ENCODE measurements at places on chromosomes 5 and 9.

- DNase-seq, result no peak
Measured at GRCh38 chr9:76896035-76896434, 9.9 kb downstream of the PRUNE2 start.

- DNase-seq, result no peak
Measured at GRCh38 chr9:135890190-135891026, 16.9 kb downstream of the CAMSAP1 start.

GRCh38 chr9:134716067-134716466, 74.5 kb downstream of the COL5A1 start:
- DNase-seq, result no peak

- DNase-seq, result no peak
Measured at GRCh38 chr5:45847877-45848276, 151.7 kb upstream of the HCN1 start.

- DNase-seq, result no peak
Measured at GRCh38 chr5:39605588-39606575, 181.1 kb upstream of the DAB2 start.

DNA sequence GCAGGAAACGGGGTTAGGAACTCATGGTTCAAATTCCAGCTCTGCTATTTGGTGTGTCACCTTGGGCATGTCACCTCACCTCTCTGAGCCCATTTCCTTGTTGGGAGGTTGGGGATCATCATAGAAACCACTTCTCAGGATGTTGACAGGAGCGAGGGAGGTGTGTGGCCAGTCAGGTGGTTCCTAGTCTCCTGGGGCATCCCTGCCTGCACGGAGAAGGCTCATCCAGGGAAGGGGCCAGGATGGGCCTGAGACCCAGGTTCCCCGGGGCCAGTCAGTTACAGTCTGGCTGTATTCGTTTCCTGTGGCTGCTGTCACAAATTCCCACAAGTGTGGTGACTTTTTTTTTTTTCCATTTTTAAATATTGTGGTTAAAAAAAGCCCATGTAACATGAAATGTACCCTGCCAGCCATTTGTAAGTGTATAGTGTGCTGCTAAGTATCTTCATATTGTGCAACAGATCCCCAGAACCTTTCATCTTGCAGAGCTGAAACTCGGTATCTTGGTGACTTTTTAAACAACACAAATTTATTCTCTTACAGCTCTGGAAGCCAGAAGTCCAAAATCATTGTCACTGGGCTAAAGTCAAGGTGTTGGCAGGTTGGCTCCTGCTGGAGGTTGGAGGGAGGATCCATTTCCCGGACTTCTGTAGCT, 78.7 kb upstream of the UNC5A start:
- DNase-seq, result no peak

GRCh38 chr5:159668556-159668955, 247.7 kb upstream of the ADRA1B start:
- no peak for DNase-seq

DNA sequence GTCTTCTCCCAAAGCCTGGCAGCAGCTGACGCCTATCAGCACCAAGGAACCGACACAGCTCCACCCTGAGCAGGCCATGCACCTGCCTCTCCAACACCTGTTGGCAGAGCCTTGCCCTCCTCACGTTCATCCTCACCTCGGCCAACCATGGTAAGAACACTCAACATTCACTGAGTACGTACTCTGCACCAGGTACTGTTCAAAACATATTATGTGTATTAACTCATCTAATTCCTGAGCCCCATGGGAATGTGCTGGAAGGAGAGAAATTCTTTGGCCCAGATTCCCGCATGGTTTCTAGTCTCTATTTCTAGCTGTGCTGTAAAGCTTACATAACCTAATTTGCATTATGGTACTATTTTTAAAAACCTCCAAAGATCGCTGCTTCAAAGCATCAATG, 86.1 kb downstream of the GPR21 start:
- DNase-seq, result no peak

DNA sequence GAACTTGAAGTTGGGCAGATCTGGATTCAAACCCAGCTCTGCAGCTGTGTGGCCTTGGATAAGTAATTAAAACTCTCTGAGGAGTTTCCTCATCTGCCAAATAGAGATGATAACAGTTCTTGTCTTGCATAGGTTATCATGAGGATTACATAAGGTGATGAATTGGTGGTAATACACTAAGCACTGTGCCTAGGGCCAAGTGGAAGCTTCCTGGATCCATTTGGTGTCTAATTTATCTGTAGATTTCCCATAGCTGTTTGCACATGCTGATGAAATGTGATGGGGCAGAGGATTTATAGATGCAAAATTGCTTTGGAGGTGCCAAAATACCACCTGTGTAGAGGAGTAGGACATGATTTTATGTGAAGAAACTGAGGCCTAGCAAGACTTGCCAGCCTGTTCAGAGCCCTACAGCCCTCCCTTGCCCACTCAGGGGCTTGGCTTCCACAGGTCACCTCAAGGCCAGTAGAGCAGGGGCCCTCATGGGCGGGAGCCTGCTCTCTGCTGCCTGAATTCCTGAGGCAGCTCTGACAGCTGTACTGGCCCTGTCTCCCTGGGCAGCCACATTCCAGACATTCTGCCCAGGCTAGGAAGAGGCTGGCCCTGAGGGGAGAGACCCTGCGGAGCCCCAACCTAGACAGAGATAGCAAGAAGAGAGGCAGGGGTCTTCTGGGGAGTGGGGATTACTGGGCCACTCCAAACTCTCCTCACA, 5.9 kb upstream of the FAT2 start:
- DNase-seq, result no peak

DNA sequence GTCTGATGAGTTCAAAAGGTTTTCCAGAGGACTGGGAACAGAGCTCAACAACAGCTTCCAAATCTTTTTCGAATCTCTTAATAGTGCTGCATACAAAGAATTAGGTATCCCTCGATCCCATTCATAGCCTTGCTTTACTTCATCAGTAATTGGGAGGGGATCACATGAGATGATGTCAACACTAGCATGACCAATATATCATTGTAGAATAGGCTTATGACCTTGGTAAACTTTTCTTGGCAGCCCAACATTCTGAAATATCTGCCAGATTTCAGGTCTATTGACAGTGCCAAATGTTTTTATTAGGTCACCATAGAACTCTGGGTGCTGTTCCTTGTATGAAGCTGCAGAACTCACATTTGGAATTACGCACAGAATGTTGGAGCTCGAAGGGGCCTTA, 228.9 kb downstream of the FGF10 start:
- no peak for DNase-seq
